Stimulated activated CD4-positive, alpha-beta T cell treated with anti-CD3 and anti-CD28 coated beads, Interleukin-1b, Interleukin-23, amount 100 ng/mL, for 1 hour (primary cell): ENCODE measurements at places on chromosomes 2 and 18.
A peak's percentile ranks its signal among the peaks of the same experiment; 100 is the strongest.

- no peak for DNase-seq
Observed at GRCh38 chr18:31252522-31252921, 65.4 kb upstream of the DSG1 start.

DNA sequence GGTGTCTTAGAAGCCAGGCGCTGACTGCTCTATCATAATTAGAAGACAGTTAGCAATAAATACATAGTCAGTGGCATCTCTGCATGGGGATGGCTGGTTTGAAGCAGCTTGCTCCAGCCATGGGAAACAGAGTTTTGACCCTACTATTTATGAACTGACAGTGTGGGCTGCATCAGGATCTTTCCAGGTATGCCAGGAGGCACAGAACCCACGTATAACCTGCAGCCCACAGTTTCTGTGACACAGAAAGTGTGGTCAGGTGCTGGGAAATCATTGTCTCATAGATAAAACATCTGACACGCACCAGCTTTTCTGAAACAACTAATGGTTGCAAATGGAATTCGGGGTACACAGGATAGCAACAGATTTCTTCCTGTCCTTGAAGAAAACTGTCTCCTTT lies 34.7 kb downstream of the INPP4A start:
- no peak for DNase-seq

GRCh38 chr2:58922245-58922644 lies 681.1 kb upstream of the FANCL start:
- DNase-seq, result no peak

DNA sequence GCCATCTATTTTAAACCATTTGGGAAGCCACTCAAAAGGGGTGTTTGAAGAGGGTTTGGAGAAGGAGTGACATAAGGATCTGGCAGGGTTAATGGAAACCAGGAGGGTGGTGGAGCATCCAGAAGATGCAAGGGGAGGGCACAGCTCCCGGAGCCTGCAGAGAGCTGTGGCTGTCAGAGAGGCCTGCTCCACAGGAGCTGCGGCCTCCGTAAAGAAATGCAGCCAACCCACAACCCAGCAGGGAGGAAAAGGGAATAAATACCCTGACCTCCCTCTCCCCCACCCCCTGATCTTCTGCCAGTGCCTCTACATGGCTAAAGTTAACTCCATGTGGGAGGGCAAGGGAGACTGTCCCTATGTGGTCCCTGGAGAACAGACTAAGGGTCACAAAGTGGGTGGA lies 567.1 kb upstream of the POU3F3 start:
- no peak for DNase-seq

- DNase-seq, result no peak
Observed at GRCh38 chr2:228039752-228040534, 141.5 kb downstream of the SPHKAP start.

DNA sequence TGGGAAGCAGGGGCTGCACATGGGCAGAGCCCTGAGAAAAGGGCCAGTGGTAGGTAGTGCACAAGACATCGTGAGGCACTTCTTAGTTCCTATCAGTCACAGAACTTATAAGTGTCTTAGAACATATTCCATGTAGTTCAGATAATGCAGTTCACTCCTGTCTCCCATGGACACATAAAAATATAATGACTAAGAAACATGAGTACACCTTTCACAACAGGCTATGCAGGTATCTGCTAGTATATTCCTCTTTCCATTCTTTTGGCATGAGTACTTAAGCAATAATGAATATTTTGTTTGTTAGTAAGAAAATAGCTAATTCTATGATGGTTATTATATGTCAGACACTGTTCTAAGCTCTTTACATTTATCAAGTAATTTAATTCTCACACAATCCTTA lies 808.4 kb downstream of the BCL11A start:
- DNase-seq, result no peak

DNA sequence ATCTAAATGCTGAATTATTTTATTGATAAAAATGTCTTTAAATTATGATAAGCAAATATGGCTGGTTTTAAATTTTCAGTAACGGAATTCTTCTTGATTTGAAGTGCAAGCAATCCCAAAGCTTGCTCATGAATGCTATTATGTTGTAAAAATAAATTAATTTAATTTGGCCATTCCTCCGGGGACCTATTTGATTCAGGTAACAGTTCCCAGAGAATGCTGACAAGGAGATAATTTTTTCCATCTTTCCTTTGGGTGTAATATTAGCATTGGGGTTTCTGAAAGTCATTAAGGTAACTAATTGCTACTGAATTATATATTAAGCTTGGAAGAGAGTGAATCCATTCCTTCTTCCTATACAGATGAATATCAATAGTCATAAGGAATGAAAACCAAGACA lies 12.5 kb upstream of the RMDN2 start:
- DNase-seq, result no peak

GRCh38 chr2:71071681-71072398 lies 3.4 kb downstream of the NAGK start:
- DNase-seq, result peak; percentile 22

- no peak for DNase-seq
Observed at GRCh38 chr18:24762511-24762910, 302.1 kb downstream of the HRH4 start.

DNA sequence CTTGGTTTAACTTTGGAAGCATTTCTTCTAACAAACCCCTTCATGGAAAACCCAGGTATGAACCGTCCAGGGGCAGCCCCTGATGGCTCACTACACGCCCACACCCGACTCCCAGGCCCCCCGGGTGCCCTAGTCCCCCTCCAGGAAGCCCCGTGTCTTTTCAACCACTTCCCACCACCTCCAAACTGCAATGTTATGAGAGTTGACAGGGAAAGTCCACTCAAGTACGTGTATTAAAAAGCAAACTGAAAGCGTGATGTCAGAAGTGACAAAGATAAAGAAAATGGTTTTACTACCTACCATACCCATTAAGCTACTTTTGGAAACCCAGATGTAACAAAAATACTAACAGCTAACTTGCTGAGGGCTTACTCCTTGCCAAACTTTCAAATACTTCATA lies 51.5 kb downstream of the L3MBTL4 start:
- no peak for DNase-seq
